ENCODE measurements at places on chromosomes 7 and 10.

DNA sequence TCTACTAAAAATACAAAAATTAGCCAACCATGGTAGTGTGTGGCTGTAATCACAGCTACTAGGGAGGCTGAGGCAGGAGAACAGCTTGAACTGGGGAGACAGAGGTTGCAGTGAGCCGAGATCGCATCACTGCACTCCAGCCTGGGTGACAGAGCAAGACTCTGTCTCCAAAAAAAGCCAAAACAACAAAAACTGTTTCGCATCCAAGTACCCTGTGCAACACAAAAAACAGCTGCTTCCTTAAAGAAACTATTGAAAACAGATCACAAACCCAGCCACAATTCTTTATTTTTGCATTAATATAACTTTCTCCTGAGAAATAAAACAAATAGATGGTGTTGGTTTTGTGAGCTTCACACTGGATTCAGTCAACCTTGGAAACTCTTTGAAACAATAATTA is 112.1 kb upstream of the AFAP1L2 start:
- DNase-seq = no peak

DNA sequence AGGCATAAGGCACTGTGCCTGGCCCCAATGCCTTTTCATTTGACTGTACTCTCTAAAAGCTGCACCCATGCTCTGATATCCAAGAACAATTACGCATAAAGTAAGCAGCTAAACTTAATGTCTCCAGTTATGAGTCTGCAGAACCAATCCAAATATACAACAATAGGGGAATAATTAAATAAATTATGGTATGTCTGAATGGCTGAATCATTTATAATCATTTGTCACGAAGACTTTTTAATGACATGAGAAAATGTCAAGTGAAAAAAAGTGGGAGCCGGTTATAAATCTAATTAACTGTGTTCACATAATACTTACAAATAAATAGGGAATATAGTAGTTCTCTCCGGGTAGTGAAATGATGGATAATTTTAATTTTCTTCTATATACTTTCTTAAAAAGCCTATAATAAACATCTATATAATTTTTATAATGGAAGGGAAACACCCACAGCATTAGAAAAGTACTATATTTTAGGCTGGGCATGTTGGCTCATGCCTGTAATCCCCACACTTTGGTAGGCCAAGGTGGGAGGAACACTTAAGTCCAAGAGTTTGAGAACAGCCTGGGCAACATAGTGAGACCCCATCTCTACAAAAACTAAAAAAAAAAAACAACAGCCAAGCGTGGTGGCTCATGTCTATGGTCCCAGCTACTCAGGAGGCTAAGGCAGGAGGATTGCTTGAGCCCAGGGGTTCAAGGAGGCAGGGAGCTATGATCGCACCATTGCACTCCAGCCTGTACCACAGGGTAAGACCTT is 14.2 kb downstream of the SLC37A3 start:
- DNase-seq = no peak

DNA sequence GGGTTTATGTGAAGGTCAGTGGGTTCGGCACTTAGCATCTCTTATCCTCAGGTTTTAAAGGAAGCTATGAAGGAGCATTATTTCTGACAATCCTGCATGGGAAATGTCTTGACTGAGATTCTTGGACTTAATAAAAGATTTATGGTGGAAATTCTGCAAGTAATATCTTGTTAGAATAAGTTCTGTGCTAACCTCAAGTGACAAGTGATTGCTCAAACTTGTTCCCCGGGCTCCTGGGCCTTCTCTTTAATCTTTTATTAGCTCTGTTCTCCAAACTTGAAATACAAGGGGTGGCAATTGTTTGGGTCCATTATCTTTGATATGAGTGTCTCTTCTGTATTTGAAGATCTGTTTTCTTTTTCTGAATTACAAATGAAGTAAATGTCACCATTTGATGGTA is 140.6 kb upstream of the CTBP2 start:
- DNase-seq = no peak

- DNase-seq = no peak
Measured at GRCh38 chr7:3197567-3198213, 103.4 kb upstream of the SDK1 start.

- no peak for DNase-seq
Measured at GRCh38 chr10:54133203-54133602, 667.8 kb downstream of the PCDH15 start.

- DNase-seq = no peak
Measured at GRCh38 chr7:30559611-30560010, 35.1 kb upstream of the GARS1 start.

- DNase-seq = no peak
Measured at GRCh38 chr10:8507156-8507555, 452.7 kb downstream of the GATA3 start.

GRCh38 chr10:6729861-6730344 is 149.8 kb upstream of the PRKCQ start:
- no peak for DNase-seq

DNA sequence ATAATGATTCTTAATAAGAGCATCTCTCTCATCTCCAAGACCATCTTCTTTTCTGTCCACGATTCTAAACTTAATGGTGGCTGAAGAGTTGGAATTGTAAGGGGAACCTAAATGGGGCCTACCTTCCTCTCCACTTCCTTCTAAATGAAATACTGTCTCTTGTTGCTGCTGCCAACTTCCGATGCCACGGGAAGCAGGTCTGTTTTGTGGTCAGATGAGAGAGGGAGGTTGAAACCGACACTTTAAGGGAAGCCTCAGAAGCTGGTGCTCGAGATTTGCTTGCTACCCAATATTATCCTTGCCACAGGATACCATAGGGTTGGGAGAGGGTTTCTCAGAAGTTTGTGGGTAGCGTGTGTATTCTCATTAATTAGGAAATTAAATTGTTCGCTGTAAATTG is 464.1 kb downstream of the SUGCT start:
- DNase-seq = no peak

GRCh38 chr7:93202594-93203250 is 23.5 kb downstream of the HEPACAM2 start:
- DNase-seq = no peak

DNA sequence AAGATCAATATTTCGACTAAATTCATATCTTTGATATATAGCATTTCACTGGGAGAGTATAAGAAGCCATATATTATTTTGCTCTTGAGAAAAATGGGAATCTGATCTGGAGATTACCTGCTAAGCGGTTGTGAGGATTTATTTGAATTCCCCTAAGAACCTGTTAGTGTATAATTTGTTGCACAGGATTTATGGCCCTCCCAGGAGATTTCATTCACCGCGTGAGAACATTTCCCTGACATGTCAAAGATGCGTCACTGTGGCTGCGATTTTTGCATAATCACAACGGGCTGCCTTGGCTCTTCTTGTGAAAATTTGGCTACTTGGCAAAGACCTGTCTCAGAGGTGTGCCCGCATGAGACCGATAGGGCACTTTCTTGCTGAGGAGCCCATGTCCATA is 184.7 kb upstream of the PFKP start:
- DNase-seq = no peak

GRCh38 chr10:18659819-18660535 is 746 bp downstream of the ARL5B start:
- DNase-seq = no peak

DNA sequence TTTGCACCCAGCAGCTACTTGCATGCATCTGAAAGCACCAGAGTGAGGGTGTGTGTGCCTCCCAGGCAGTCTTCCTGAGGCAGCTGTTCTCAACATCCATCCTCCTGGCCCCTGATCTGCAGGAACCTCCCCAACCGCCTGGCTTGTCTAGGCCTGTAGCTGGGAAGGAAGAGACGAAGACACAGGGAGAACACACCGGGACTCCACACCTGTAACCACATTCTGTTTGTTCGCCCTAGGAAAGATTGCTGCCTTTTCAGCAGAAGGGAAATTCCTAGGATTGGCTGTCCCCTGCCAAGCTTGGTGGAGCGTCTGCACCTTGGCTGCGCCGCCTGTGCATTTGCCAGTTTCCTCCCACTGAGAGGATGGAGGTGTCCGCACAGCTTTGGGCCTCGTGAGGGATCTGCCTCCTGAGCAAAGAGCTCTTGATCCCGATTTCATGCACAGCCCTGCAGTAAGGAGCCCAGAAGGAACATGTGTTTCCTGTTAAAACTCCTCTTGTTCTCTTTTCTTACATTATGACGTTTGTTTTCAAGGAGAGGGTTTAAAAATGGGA is 154.6 kb downstream of the TPST1 start:
- no peak for DNase-seq

GRCh38 chr10:102835007-102835482 is 2.2 kb downstream of the CYP17A1 start:
- peak; percentile 64 for DNase-seq

GRCh38 chr7:48471196-48471595 is 299.9 kb downstream of the ABCA13 start:
- no peak for DNase-seq

- no peak for DNase-seq
Measured at GRCh38 chr10:132634241-132634946, 96.8 kb downstream of the INPP5A start.

- DNase-seq = no peak
Measured at GRCh38 chr7:99897322-99898022, 20.6 kb upstream of the OR2AE1 start.

DNA sequence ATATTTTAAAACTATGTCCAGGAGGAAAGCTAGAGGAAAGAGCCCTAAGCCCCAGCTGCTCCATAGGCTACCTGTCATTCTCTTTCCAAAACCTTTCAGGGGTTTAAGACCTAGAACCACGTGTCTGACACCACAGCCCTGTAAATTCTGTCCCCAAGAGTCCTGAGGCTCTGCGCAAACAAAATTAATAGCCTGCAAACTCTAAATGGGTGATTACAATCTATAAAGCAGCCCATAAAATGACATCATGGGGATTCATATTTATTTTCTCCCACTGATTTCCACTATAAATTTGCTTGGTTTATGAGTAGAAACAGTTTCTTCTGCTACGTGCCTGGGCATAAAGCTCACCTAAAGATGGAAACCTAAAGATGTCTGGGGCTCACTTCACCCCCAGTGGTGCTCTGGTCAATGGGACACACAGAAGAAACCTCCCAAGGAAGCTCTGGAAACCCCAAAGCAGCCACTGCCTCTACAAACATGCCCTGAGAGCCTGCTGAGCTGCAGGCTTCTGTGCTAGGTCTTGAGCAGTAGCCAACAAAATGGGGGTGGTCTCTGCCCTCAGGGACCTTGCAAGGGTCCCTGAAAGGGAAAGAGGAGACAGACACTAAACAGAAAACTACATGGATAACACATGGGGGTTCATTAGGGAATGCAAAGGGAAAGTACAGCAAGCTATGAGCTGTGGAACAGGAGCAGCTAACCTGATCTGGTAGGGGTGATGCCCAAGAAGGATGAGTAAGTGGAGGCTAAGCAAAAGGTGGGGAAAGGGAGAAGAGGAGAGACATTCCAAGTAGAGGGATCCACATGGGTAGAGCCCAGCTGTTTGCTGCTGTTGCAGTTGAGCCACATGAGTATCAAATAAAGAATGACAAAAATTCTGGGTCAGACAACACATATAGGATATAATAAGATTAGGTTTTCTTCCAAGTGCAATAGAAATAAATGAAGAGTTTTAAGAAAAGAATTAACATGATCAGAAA is 331.7 kb downstream of the KCNMA1 start:
- no peak for DNase-seq

- no peak for DNase-seq
Measured at GRCh38 chr10:72782649-72783330, 90.8 kb downstream of the MCU start.

DNA sequence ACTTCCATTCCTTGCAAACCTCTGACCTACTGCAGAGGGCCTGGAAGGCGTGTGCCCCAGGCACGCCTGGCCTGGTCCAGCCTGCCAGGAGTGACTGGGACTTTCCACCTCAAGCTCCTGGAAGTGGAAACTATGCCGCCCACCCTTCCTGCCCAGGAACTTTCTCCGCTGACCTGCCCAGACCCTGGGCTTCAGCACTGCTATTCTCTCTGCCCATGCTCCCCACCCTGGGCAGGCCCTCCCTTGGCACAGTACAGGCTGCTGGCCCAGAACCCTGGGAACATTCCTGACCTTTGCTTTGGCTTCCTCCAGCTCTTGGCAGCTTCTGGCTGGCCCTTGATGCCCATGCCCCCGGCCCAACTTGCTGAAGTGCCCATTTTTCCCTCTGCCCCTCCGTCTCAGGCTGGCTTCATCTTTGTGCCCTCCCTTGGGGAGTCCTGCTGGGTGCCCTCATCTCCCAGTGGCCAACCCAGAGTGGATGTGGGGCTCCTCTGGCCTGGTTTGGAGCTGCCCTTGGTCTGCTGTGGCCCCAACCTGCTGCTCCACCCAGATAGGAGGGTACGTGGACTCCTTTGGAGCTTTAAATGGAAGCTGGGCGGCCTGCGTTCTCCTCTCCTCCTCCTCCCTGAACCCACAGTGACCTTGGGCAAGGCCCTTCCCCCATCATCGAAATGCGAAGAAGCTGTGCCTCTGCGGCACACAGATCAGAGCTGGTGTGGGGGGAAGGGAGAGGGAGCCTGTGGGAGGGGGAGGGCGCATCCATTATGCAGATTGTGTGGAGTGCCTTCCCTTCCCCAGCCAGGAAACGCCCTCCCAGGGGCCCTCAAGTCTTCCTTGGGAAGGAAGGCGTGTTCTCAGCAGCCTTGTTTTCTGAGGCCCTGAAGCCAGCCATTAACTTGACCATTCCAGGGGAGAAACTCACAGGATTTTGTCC is 3.4 kb downstream of the MMRN2 start:
- no peak for DNase-seq

- no peak for DNase-seq
Measured at GRCh38 chr7:911791-912480, 35.6 kb downstream of the GET4 start.

DNA sequence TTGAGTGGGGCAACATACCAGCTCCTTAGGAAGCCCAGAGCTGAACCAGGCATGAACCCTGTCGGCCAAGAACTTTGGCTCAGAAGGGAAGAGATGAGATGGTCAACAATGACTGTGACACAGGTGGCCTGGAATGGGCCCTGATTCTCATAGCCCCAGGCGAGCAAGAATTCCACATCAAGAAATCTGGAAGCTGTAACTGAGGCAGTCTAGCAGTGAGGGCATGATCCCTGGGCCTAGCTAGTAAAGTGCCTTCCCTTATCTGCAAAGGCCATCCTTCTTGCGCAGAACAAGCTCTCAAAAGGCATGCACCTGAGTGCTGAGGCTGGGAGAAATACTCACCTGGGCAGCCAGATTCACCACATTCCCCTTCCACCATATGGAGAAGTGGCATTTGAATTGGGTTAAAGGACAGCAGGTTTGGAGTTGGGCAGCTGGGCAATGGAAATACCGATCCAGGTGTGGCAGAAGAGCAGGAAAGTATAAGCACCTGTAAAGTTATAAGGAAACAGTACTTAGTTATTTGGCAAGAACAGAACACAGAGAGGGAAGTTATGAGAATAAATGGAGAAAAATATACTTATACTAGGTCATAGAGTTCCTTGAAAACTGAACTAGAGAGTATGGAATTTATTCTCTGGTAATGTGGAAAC is 78.6 kb upstream of the CAPZA2 start:
- no peak for DNase-seq

- no peak for DNase-seq
Measured at GRCh38 chr10:64762861-64763260, 1241.7 kb downstream of the REEP3 start.

GRCh38 chr7:149874644-149875028 is 867 bp downstream of the ATP6V0E2 start:
- DNase-seq = no peak

GRCh38 chr7:32958046-32959025 is 1.1 kb downstream of the FKBP9 start:
- DNase-seq = no peak

- no peak for DNase-seq
Measured at GRCh38 chr10:116112232-116113231, 160.5 kb downstream of the GFRA1 start.
